ENCODE measurements at places on chromosomes 1 and 21. TPM values are rescaled to one million over a fixed set of nuclear protein-coding genes. Genes with fewer than 3 reads are reported as not detected.
A peak's percentile ranks its signal among the peaks of the same experiment; 100 is the strongest.

- ATAC-seq, result peak; percentile 93
Measured at GRCh38 chr21:41520560-41521442, 12.8 kb upstream of the TMPRSS2 start.

DNA sequence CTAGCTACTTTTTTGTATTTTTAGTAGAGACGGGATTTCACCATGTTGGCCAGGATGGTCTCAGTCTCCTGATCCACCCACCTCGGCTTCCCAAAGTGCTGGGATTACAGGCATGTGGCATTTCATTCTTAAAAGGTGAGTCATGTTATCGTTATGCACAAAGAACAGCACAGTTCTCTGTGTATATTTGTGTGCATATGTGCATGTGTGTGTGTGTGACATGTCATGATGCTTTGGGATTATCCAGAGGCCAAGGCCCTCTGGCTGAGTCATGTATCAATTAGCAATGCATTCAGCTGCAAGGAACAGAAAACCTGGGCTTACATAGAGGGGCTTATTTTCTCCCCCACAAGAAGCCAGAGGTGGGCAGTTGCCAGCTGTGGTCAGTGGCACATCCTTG, 301.7 kb upstream of the KAZN start:
- no peak for ATAC-seq

The OR2L2 gene
- 0.11 TPM for total RNA-seq

- no peak for ATAC-seq
Measured at GRCh38 chr1:84377480-84378095, 20.7 kb upstream of the DNASE2B start.

DNA sequence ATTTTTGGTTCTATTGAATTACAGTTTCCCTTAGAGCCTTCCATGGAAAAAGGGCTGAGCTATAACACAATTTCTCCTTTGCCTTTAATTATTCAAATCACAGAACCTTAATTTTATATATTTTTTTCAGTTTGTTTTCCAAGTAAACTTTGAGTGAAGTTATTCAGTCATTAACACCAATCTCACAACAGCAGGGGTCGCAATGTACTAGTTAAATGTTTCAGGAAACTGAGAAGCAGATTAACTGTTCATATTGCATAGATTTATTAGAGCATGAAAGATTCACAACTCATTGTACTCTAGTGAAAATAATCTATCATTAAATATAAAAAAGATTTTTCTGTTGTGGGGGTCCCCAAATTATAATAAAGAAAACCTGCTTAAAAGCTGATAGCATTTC, 64.1 kb downstream of the KIFAP3 start:
- ATAC-seq, result no peak

The ATAD3C gene
- 2.1 TPM for total RNA-seq
